ENCODE measurements at places on chromosomes 11 and 22.

GRCh38 chr11:62621567-62622470 lies at the start of gene B3GAT3:
B3GAT3 (minus strand) TSS chr11:62621986; CDS start chr11:62621947, 39 bp downstream.
- DNase-seq = peak; percentile 99

- no peak for DNase-seq
These were observed 125.2 kb downstream of the TEAD1 start for GRCh38 chr11:12799334-12799835.

DNA sequence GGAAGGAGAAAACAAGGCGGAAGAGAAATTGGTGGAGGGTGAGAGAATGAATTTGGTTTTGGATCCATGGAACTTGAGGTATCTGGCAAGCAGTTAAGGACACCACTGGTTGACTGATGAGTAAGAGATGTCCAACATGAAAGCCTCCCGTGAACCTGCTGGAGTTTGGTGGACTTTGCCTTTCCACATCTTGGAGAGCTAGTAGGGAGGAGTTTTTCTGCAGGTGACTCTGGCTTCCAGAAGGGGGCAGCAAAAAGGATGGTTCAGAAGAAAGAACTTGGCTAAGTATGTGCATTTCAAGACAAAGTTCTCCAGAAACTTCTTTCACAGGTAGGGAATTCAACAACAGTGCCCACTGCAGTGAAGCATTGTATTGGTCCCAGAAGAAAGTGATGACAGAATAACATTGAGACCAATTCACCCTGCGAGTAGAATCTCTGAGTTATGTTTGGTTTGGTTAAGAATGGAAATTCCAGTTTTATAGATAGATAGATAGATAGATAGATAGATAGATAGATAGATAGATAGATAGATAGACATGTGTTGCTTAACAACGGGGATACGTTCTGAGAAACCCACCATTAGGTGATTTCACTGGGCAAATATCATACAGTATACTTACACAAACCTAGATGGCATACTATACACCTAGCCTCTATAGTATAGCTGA lies 28.5 kb downstream of the DCDC1 start:
- no peak for DNase-seq

GRCh38 chr11:79708319-79708932 lies 267.6 kb upstream of the TENM4 start:
- DNase-seq = no peak

GRCh38 chr11:14144934-14145333 lies 182.4 kb downstream of the SPON1 start:
- no peak for DNase-seq

GRCh38 chr11:9977554-9977953 lies 313.7 kb downstream of the SWAP70 start:
- no peak for DNase-seq

DNA sequence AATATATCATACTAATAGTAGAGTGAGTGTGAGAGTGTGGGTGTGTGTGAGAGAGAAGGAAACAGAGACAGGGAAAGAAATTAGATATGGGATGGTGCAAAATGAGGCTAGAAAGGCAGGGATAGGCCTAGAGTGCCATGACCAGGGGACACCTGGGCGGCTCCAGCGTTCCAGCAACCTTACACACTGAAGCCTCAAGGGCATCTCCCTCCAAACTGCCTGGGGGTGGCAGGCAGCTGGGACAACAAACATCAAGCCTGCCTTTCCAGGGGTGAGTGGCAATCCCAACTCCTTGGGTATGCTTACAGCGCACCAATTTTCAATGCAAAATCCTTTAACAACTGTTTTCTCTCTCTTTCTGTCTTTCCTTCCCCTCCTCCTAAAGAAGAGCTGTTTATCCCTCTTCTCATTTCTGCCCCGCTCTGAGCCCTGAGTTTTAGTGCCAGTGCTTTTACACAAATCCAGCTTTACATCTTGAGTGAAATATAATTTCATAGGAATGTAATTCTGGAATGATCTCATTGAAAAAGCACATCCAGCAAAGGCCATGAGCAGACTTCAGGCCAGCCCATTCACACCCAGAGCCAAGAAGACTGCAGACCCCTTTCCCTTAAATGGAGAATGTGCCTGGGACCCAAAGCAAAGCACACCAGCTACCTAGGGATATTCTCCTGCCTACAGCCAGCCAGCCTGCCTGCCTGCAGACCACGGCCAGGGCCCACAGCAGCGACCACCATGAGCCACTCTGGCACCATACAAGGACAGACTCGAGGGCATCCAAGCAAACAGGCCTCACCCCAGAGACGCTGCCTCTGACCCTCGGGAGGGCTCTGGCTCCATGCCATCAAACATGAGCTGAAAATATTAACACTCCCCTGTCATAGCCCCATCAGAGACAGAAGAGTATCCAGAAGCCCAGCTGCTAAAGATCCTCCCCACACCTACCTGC lies 90.3 kb downstream of the RPL27A start:
- no peak for DNase-seq

- no peak for DNase-seq
These were observed 4.9 kb downstream of the LGALS1 start for GRCh38 chr22:37680191-37680851.

DNA sequence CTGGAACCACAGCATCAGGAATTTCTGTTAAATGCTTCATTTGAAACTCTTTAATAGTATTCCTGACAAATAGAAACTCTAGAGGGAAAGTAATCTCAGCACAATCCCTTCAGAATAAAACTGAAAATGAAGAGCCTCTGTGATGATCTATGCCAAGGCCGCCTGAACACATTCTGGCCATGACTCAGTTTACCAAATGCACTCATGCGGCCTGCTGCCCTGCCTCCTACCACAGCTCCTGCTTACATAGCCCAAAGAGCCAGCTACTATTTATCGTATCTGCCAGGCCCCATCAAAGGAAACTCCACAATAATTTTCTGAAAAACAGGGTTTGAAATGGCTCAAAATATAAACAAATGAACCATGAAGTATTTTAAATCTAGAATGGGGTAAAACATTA lies 27.0 kb downstream of the ARL14EP start:
- no peak for DNase-seq

DNA sequence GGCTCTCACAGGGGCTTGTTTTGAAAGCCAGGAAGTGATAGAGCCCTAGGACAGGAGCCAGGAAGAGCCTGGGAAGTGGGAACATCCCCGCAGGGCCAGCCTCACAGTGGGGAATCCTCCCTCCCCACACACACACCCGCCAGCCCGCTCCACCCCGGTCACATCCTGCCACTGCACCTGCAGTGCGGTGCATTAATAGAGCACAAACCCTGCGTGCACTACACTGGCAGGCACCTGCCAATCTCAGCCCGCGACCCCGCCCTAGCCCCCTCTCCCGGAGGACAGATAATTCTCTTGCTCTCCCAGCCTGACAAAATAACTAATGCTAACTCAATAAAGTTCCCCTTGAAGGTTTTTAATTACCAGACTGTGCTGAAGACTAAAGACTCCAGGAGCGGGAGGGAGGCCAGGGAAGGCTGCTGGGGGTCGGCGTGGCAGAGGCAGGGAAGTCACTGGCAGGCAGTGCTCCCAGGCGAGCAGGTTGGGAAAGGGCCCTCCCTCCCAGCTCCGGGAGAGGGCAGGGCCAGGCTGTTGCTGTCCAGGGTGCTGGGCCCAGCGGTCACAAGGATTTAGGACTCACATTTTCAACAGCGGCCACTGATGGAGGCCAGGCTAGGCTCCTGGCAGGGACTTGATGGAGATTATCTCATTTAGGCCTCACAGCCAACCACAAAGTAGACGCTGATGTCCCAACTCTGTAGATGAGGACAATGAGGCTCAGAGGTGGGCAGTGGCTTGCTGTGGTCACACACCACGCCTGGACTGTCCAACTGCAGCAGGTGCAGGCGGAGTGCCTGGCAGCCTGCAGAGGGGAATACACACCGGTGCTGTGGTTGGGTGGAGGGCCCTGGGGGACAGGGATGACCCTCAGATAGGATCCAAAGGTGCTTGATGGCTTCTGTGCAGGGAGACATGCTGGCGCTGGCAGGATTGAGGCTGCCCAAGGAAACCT lies 23.9 kb upstream of the TCF20 start:
- no peak for DNase-seq

GRCh38 chr11:59102259-59102765 lies 4.7 kb upstream of the FAM111B start:
- DNase-seq = no peak

GRCh38 chr11:47589977-47590861 lies 3.7 kb downstream of the FAM180B start:
- no peak for DNase-seq

DNA sequence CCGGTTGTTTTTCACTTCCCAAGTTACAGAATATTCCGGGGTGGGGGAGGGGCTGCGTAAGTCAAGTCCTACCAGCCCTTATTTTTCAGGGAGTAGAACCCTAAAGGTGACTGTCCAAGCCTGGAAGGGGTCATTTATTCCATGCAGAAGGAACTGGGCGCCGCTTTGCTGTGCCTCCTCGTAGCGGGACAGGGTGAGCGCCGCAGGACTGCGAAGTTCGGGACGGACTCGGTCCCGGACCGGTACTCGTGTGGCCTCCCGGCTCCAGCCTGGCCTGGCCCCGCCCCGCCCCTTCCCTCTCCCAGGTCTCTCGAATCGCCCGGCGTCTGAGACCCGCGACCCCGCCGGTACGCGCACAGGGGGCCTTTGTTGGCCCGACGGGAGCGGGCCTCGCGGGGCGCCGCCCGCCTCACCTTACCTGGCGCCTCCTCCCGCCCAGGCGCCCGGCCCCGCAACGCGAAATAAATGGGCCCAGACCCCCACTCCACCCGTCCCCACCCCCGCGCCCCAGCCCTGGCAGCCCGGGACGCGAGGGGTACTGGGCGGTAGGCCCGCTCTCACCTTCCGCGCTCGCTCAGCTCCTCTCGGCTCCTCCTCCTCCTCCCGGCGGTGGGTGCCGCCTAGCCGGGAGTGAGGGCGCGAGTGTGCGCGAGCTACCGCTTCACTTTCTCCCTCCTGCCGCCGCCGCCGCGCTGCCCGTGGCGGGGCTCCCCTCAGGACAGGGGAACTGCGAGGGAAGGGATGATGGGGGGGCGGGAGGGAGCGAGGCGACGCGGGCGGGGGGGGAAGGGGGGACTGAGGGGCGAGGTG lies 698 bp downstream of the PAK1 start:
- no peak for DNase-seq
